Activated naive CD4-positive, alpha-beta T cell treated with anti-CD3 and anti-CD28 coated beads, Interleukin-2, amount 50 U/mL, for 72 hours (primary cell): ENCODE measurements at places on chromosomes 12 and 14. TPM values are rescaled to one million over a fixed set of nuclear protein-coding genes. Genes with fewer than 3 reads are reported as not detected.

Gene TMEM179
- 0.23 TPM for total RNA-seq

Gene AHNAK2
- 0.10 TPM for total RNA-seq

Gene NANOG
- not detected for total RNA-seq

Gene SAMD4A
- total RNA-seq: 2.3 TPM

Gene HSPB8
- total RNA-seq: not detected

Gene PTCSC3
- total RNA-seq: not detected

Gene DNAH10
- 1.0 TPM for total RNA-seq

Gene FAM181A
- total RNA-seq: not detected

Gene ANKLE2
- total RNA-seq: 129 TPM

Gene TMCC3
- total RNA-seq: not detected

Gene GPR65
- 13.8 TPM for total RNA-seq

Gene TAC3
- total RNA-seq: 1.7 TPM

Gene PIWIL1
- not detected for total RNA-seq

Gene BATF
- total RNA-seq: 165 TPM

Gene CD163L1
- total RNA-seq: not detected

Gene TSPAN8
- total RNA-seq: not detected

Gene GCN1
- total RNA-seq: 131 TPM

Gene TAS2R8
- total RNA-seq: not detected

Gene CLEC2D
- total RNA-seq: 182 TPM

Gene MIP
- total RNA-seq: not detected

Gene PLA2G1B
- not detected for total RNA-seq

Gene CIROP
- total RNA-seq: not detected

Gene AMDHD1
- 0.99 TPM for total RNA-seq

Gene EPYC
- not detected for total RNA-seq

Gene TMEM253
- 0.25 TPM for total RNA-seq

Gene NFATC4
- total RNA-seq: 0.27 TPM

Gene TCL1B
- total RNA-seq: not detected
